Retinal pigment epithelial cell (primary cell): ENCODE measurements at places on chromosomes 1 and 21.

DNA sequence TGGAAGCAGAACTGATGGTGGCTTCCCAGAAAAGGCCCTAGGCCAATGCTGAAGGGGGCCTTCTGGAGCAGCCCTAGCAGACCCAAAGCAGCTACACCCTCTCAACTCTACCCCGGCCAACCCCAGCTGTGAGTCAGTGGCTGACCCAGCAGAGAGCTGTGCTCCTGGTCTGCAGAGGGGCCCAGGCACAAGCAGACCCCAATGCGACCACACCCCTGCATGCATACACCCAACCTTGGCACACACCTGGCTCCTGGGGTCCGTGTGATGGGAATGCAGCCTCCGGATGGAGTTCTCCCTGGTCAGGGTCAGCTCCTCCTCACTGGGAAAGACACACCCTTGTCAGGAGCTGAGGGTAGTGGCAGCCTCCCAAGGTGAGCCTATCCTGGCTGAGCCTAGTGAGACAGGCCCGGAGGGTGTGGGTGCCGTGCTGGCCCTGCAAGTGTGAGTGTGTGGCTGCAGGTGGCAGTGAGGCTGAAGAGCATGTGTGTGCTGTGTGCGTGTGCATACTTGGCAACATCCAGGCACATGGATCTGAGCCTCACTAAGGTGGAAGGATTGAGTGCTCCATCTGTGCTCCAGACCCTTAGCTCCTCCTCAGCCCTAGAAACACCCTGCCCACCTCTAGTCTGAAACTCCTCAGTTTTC, 3.9 kb upstream of the ARHGAP30 start:
- DNase-seq: no peak

DNA sequence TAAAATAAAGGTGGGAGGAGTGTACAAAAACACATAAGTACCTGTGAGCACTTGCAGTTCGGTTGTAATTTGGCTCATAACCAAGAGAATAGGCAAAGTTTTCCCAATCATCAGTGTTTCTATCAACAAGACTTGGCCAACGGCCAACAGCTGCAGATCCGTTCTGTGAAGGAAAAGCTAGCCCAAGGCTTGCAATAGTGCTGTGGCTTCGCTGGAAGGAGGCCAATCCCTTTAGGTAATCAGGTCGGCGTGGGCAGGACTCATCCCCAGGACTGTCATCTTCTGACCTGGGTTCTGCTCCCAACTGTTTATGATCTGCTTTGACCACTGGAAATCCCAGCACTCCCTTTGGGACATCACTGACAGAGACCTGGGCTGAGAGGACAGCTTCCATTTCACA, 107.8 kb downstream of the LYST start:
- no peak for DNase-seq

DNA sequence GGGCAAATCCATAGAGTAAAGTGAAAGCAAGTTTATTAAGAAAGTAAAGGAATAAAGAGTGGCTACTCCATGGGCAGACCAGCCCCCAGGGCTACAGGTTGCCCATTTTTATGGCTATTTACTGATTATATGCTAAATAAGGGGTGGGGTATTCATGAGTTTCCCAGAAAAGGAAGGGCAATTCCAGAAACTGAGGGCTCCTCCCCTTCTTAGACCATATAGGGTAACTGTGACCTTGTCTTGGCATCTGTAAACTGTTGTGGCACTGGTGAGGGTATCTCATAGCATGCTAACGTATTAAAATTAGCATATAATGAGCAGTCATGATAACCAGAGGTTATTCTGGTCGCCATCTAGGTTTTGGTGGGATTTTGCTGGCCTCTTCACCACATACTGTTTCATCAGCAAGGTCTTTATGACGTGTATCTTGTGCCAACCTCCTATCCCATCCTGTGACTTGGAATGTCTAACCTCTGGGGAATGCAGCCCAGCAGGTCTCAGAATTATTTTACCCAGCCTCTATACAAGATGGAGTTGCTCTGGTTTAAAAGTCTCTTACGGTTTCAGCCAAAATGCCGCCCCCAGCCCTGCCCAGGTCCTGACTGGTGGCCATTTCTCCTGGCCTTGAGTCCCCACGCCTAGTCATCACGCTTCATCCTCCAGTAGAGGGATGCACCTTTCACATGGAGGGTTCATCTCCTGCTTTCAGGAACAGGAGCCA, 982 bp upstream of the TRIM17 start:
- no peak for DNase-seq

- no peak for DNase-seq
Observed at GRCh38 chr1:197920414-197921117, 3.4 kb downstream of the LHX9 start.

DNA sequence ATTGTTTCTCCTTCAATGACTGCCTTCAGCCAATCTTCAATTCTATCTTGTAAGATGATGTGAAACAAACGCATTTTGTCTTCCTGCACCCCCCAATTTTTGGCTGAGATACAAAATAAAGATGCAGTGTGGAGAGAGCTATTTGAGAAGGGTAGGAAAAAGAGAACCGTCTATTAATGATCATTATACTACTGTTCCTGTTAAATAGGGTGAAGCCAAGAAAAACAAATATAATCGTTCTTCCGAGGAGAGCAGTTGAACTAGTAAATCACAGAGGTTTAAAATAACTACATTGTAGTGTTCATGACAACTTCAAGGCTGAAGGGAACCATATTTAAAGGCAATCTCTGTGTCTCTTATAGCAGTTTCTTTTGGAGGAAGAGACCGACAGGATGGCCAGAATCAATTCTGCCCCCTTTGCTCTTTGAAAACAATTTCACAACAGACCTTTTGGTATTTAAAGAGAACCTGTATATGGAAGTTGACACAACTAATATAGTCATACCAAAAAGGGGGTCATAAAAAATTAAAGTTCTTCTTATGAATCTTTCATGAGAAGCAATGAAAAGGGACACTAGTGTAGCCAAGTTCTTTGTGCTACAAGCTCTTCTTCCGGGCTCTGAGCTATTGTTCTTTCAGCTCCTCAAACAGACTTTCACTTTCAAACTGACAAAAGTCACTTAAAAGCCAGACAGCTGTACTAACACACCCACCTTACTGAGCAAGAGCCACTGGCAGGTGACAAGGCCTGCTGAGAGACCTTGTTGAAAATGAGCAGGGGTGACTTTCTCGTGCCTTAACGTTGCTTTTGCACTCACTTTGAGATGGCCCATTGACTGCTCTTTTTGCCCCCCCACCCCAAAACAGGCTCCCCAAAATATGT, 30.9 kb downstream of the PROX1 start:
- DNase-seq: no peak
